ENCODE measurements at places on chromosomes 4 and X.

GRCh38 chr4:176726803-176727202 lies 65.9 kb downstream of the VEGFC start:
- DNase-seq, result no peak

- DNase-seq, result no peak
Measured at GRCh38 chrX:149630681-149631233, 835 bp downstream of the TMEM185A start.

DNA sequence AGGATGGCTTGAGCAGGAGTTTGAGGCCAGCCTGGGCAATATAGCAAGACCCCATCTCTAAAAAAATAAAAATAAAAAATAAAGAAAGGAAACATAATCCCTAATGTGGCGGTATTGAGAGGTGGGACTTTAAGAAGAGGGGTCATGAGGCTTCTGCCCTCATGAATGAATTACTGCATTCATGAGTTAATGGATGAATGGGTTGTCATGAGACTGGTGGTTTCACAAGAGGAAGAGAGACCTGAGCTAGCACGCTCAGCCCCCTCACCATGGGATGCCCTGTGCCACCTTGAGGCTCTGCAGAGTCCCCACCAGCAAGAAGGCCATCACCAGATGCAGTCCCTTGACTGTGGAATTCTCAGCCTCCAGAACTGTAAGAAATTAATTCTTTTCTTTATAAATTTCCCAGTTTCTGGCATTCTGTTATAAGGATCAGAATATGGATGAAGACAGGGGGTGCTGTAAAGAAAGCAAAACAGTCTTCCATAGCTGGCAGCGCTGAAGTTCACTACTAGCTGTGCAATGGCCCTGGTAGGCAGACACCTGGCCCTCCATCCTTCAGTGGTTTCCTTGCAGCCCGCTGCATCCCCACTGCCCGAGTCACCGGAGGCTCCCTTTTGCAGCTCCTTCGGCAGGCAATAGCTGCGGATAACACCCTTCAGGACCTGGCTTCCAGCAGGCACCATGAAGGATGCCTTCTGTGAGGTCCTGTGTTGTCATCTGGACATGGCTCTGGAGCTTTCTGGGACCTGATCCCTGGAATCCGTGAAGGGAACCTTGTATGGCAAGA lies 44.8 kb upstream of the NSG1 start:
- no peak for DNase-seq

DNA sequence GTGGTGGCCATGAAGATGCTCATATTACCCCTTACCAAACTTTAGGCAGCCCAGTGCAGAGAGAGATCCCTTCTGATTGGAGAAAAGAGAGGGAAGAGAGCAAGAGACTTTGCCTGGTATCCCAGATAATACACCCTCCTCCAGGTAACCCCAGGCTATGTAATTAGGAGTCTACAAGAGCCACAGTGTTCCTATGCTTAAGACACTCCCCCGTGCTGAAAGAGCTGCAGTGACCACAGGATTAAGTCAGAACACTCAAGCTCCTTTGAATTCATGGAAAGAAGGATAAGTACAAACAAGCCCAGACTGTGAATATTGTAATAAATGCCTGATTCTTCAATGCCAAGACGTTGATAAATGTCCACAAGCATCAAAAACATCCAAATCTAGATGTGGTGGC lies 41.4 kb downstream of the PABPC4L start:
- no peak for DNase-seq

- DNase-seq, result no peak
Measured at GRCh38 chr4:168516841-168517240, 20.0 kb downstream of the PALLD start.

DNA sequence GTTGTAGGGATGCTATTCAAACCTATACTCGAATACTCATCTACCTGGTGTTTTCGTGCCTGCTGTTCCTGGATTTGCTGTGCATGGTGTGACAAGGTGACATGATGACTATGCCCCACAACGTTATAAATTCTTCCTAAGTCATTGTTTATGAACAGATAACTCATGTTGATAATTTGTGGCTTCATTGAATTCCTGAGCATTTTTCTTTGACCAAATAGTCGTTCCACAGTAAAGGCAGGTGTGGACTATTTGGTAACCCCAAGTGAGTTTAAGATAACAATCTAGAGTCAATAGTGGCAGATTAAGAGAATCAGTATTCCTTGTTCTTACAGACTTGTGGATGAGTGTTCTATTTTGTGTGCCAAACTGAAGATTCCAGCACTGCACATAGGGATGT lies 59.9 kb downstream of the SNX25 start:
- DNase-seq, result no peak

GRCh38 chrX:31099536-31100090 lies 27.8 kb upstream of the FTHL17 start:
- no peak for DNase-seq

DNA sequence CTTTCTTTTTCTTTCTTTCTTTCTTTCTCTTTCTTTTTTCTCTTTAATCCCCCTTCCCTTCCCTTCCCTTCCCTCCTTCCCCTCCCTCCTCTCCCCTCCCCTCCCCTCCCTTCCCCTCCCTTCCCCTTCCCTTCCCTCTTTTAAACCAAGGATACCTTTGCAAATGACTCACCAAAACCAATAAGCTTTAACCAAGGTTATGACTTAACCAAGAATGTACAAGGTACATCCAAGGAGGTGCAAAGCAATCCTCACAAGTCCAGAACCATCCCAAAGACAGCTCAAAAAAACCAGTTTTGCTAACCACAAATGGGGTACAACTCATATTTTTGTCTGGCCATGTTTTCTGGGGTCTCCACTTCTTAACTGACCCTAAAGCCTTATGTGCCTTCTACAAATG lies 174.7 kb upstream of the PPP1R2C start:
- no peak for DNase-seq

DNA sequence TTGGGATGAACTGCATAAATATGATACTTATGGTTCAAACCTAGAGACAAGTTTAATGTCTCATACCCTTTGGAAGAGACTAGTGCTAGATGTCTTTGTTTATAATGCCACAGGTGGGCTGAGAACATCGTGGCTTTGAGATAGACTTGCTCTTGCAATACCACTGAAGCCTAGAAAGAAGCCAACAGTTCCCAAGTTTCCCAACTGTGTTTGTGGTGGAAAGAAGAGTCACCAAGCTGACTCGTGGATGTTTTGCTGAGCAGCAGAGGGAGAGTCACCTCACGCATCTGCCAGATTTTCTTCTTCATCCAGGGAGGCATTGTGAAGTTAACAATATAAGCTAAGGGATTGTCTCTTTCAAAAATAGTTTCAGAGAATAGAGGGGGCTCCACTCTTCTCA lies 1076.2 kb downstream of the C4orf33 start:
- DNase-seq, result no peak

GRCh38 chr4:168143601-168144000 lies 51.3 kb downstream of the ANXA10 start:
- DNase-seq, result no peak

- DNase-seq, result no peak
Measured at GRCh38 chr4:68885545-68885944, 66.1 kb downstream of the UGT2A3 start.

- peak; percentile 18 for DNase-seq
Measured at GRCh38 chr4:185811509-185812364, at the start of gene SORBS2. Gene SORBS2 (minus strand): TSS chr4:185812194. CDS start chr4:185690571, 121,623 bp downstream.

DNA sequence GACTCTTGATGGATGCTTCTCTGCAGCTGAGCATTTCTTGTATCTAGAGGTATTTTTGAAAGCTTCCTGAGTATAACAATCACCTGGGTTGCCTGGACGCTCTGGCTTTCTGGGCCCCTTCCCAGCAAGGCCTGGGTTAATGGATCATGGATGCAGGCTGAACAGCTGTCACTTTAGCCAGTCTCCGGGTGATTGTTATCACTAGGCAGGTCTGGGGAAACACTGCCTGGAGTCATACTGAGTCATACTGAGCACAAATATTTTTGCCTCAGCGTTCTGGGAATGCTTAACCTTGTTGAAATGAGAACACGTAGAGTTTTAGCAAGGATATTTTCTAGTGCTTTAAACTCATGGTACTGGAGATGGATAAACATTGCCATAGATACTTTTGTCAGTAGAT lies 102.6 kb downstream of the PHEX start:
- no peak for DNase-seq

- no peak for DNase-seq
Measured at GRCh38 chr4:188854436-188854835, 715.2 kb downstream of the TRIML1 start.

- DNase-seq, result no peak
Measured at GRCh38 chrX:146064156-146064555, 246.5 kb downstream of the SLITRK2 start.

All from fibroblast of the conjunctiva (primary cell).